ENCODE measurements at places on chromosomes 2 and 18. TPM values are rescaled to one million over a fixed set of nuclear protein-coding genes. Genes with fewer than 3 reads are reported as not detected.

DPP10 gene
- total RNA-seq = 1.3 TPM

DNA sequence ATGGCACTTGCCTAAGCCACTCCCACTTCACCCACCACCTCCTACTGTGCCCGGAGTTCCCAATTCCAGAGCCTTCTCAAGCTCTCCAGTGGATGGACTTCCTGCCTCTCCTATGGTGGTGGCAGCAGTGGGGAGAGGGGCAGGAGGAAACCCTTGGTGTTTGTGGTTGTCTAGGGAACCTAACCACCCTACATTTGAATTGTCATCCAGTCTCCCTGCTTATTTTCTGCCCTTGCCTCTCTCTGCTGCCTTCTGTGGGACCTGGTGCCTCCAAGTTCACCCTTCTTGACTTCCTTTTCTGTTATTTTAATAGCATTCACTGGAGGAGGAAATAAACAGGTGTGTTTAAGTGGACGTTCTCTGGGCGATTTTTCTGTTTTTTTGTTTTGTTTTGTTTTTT lies 50.0 kb upstream of the HPCAL1 start:
- no peak for DNase-seq

INO80B gene
- 19.2 TPM for total RNA-seq

GPAT2 gene
- total RNA-seq = not detected

CDH7 gene
- total RNA-seq = 0.43 TPM

CHRNG gene
- not detected for total RNA-seq

MYO5B gene
- total RNA-seq = 7.2 TPM

DNA sequence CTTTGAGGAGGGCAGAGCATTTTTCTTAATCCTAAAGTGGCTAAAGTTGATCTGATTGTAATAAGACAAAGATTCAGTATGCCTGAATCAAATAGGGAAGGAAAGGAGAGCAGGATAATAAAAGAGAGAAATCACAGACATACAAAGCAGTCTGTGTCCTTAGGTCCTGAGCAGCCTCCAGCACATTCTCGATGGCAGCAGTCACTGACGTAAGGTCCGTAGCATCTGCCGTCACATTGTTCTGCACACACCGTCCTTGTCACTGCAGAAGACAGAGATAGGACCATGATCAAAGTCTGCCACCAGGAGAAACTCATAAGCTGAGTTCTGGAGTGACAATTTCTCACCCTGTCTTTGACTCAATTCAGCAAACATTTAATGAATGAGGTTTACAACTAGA lies 813.7 kb downstream of the ERBB4 start:
- no peak for DNase-seq

DNA sequence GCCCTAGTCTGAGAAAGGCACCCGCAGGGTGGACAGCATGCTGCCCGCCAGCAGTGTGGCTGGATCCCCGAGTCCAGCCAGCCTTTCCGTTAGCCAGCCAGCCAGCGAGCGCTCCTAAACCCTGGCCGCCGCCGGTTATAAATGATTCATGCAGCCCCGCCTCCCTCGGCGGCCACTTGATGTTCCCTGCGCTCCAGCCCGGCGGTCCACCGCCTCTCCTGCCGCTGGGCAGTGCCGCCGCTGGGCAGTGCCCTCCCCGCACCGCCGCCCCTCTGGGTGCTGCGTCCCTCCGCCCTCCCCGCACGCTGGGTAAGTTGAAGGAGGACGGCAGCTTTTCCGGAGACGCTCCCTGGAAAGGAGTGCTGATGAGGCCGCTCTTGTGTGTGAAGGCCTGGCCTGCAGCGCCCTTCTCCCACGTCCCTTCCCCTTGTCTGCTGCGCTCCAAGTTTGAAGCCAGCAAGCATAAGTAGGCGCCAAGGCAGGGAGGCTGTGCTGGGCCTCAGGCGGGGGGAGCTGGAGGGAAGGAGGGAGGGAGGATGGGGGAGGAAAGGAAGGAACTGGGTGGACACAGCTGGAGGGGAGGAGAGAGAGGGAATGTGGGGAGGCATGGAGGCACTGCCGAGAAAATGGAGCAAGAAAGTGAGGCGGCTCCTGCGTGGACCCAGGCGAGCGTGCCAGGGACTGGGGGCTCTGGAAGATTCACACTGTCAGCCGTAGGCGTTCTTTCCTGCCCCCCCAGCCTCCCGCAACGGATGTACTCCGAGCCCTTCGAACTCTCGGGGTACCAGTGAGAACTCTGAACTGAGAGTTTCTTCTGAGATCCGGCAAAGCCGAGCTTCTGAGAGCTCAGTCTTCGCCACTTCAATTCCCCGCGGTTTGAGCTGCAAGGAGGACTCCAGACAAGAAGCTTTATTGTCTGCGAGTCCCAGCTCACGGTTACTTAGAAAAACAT lies 131.9 kb downstream of the GLI2 start:
- DNase-seq = peak; percentile 84

PTH2R gene
- not detected for total RNA-seq

DNA sequence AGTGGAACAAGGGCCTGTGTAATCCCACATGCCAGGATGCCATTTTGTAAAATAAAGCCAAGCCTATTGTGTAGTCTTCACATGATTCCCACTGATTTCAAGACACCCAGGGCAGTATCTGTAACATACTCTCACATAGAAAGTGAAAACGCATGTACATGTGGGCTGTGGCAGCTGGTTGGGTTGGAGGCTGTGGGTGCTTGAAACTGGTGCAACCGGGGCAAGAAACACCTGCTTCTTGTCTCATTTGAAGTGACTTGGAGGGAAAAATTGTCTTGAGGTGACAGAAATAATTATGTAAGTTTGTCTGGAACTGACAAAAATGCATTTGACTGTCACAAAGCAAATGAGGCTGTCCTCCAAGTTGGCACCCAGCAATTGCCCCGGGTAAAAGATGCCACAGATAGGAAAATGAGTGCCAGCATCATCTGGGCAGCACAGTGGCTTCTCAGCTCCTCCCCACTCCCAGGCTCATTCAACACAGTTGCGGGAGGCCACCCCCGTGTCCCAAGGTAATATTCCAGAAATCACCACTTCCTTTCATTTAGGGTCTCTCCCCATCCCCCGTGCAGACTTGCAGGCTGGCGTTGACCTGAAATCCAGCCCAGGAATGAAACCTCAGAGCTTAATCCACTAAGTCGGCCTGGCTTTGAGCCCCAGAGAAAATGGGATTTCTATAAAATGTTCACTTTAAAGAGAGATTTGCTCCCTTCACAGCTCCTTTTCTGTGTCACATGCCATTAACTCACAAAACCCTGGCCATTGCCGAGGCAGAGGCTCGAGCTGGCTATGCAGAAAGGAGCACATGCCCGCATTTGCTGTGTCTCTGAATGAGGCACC lies 293.9 kb upstream of the PARD3B start:
- no peak for DNase-seq

POTEF gene
- total RNA-seq = 2.3 TPM

- DNase-seq = peak; percentile 58
These were observed 154.5 kb upstream of the NDUFV2 start for GRCh38 chr18:8948011-8948410.

- peak; percentile 69 for DNase-seq
These were observed 28.4 kb upstream of the PUM2 start for GRCh38 chr2:20378891-20379519.

CLEC4F gene
- total RNA-seq = not detected

GRCh38 chr2:177828557-177828956 lies 244.0 kb downstream of the PDE11A start:
- no peak for DNase-seq

- DNase-seq = no peak
These were observed 57.0 kb downstream of the ANKMY1 start for GRCh38 chr2:240500561-240501423.

DNA sequence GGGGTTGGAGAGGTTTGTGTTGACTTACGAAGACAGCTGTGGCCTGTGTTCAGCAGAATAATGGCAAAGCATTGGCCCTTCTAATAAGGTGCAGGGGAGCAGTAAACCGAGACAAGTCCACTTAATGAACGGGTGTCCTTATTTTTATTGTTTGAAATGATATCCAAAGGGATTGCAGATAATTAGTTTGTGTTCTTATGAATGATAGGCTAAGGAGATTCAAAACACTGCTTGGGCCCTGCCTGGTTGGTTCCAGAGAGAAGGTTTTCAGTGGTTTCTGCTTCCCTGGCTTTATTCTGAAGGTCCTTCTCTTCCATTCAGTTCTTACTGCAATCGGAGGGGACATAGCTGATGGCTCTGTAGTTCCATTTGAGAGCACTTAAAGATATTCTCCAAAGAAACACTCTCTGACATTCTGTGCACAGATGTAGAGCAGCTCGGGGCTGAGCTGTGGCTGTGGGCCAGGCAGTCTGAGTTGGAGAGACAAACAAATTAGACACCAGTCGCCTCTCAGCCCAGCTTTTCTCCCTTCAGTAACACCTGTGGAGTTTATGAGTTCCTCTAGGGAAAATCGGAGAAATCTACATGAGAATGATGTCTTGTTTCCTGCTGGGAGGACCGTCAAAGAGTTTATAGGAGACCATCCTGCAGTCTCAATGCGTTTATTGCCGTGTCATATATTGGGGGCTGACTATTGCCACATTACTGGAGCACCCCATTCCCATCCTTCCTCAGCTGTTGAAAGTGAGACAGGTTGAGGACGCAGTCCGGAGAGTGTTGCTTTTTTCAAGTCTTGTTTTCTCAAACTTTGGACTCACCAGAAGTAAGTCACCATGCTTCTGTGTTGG lies 6.5 kb downstream of the GREB1 start:
- no peak for DNase-seq

- DNase-seq = no peak
These were observed 63.6 kb downstream of the FEZ2 start for GRCh38 chr2:36534275-36534799.

DNA sequence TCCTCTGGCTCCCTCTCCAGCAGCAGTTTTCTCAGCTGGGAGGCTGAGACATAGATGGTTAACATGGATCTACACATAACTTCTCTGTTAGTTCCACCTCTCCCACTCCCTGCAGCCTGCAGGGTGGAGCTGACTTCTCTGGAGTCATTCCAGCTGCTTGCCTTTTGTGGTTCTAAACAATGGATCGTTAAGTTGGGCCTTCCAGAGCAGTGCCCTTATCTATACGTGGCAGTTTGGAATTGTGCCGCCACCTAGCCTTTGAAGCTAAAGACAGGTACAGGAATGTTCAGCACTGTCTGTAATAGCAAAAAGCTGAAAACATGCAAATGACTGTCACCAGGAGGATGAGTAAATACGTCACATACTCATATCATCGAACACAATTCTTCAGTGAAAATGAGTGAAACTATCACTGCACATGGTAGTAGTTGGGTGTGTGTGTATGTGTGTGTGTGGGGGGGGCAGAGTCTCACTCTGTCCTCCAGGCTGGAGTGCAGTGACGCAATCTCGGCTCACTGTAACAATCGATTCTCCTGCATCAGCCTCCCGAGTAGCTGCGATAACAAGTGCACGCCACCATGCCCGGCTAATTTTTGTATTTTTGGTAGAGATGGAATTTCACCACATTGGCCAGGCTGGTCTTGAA lies 50.3 kb downstream of the SH2D6 start:
- DNase-seq = peak; percentile 72

DNA sequence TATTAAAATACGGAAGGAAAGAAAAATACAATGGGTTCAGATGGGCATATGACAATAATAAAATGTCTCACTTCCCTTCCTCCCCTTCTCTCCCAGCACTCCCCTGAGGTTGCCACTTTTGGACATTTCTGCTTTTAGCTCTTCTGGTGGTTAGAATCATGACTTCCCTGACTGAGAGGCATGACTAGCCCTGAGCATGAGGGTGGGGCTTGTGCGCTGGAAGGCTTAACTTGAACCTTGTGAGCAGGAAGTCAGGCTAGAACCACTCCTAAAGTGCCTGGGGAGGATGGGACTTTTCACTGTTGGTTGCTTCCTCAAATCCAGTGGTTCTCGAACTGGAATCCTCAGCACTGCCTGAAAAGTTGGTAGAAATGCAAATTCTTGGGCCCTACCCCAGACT lies 19.7 kb upstream of the ARHGAP25 start:
- no peak for DNase-seq

DNA sequence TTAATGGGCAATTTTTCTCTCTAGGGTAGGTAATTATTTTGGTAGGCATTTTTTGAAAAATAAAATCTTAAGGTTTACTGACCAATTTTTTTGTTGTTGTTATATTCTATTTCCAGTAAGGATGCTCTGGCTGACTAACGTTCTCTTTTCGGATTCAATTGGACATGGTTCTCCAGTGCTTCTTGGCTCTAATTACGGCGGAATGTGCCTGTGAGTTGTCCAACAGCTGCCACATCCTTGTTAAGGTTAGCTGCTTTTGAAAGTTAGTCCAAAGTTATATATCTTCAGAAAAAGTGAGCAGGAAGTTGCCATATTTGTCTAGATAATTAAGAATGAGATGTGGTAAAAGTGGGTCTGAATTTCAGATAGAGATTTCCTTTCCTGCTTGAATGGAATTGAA lies 45.8 kb upstream of the SMIM21 start:
- peak; percentile 32 for DNase-seq

DNA sequence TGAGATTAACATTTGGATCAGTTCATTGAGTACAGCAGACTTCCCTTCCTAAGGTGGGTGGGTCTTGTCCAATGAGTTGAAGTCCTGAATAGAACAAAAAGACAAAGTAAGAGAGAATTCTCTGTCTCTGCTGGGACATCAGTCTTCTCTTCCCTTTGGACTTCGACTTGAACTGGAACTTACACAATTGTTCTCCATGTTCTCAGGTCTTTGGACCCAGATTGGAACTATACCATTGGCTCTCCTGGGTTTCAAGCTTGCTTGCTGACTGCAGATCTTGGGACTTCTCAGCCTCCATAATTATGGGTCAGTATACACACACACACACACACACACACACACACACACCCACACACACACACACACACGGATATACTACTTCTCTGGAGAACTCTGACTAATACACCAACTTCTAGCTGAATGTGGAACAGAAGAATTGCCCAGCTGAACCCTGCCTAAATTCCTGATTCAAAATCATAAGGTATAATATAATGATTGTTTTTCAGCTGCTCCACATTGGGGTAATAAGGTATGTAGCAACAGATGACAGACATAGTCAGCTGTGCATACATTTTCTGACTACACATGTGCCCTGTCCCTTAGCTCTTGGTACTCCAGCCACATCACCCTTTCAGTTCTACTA lies 214.0 kb downstream of the TGIF1 start:
- no peak for DNase-seq

- peak; percentile 23 for DNase-seq
These were observed 10.7 kb upstream of the CWC22 start for GRCh38 chr2:180017784-180018183.

- no peak for DNase-seq
These were observed 3.1 kb downstream of the PROM2 start for GRCh38 chr2:95277246-95277906.

C1QL2 gene
- total RNA-seq = 0.20 TPM

GRCh38 chr2:102708847-102709559 lies 52.8 kb upstream of the TMEM182 start:
- peak; percentile 32 for DNase-seq

KCNG2 gene
- 0.16 TPM for total RNA-seq

DNA sequence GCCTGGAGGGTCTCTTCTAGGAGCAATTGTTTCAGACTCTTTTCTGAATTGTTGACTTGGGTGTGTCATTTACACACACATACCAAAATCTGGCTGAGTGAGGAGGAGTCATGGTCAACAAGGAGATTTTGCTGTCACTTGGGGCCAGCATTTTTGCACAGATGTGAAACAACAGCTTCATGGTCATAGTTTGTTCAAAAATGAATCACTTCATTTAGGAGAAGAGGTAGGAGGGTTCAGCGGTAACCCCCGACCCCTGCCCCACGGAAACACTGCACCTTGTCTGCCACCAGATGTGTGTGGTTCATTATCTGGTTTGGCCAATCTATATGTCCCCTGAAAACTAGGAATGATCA lies 42.2 kb downstream of the LBH start:
- DNase-seq = no peak

- peak; percentile 65 for DNase-seq
These were observed 29.7 kb downstream of the CARF start for GRCh38 chr2:202941771-202942170.
